ENCODE measurements at places on chromosomes 5 and 9.

DNA sequence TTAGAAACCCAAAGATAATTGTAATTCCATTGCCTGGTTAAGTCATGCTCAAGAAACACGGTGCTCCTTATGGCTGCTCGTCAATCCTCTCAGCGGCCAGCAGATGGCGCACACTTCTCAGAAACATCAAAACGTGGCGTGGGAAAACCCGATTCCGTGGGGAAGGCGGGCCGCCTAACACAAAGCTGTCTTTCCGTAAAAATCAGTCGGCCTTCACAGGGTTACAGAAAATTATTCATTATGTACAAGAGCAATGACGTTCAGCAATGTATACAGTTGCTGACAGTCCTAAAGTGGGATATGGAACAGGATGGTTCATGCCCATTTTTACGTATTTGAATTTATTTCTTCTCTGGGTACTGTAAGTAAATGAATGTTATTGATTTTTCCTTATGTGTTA, 83.5 kb downstream of the PDE4D start:
- DNase-seq: peak; percentile 85

GRCh38 chr9:136693490-136694162, 6.4 kb upstream of the AGPAT2 start:
- no peak for DNase-seq

DNA sequence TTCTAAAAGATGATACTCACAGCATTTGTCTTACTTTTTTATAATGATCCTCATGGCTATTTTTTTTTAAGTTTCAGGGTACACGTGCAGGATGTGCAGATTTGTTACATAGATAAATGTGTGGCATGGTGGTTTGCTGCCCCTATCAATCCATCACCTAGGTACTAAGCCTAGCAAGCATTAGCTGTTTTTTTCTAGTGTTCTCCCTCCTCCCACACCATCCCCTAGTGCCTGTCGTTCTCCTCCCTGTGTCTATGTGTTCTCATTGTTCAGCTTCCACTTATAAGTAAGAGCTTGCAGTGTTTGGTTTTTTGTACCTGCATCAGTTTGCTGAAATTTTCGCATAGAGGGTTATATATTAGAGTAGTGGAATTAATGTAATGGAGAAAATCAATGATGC, 189.1 kb upstream of the CDH12 start:
- peak; percentile 26 for DNase-seq

DNA sequence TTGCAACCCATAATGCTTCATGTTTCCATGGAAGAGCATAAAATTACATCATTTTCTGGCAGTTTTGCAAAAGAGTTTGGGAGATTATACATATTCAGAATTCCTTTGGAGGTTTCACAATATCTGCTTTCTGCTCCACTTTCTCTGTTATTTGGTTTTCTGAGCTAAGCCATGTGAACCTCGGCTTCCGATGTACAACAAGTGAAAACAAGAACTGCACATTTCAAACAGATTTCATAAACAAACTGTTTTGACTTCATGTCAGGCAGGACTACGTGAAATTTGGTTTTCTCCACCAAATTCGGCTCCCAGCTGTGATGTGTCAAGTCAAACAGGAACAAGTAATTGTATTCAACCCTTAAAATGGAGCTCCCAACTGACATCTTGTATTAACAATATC, 609.8 kb downstream of the IRX1 start:
- no peak for DNase-seq

DNA sequence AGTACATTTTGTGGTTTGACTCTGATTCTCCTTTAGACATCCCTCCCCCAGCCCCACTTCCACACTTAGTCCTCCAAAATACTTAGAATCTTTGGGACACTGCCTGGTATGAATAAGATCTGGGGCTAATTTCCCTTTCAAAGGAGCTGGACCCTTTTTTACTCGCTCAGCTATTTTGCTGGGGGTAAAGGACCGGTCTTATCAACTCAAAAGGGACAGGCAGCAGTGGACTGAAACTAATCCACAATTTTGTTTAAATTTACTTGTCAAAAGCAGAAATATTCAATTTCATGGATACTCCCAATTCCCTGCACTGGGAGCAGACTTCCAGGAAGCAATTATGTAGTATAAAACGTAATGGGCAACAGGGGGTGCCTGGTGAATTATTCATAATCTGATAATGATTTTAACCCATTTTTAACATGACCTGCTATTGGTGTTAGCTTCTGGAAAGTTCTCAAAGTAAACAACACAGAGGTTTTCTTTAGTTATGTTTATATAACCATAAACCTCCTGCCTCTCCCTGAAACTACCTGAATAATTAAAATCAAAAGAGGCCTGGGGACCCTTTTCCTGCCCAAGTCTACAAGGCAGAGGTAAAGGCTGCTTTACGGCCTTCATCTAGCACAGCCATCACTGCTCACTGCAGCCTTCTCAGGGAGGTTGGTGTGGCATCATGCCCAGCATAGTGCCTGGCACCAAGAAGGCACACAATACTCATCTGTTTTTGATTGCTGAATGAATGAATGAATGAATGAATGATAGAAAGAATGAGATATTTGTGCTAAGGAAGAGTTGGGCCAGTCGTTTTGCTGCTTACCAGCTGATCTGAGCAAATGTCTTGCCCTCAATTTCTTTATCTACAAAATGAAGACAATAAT, 44.2 kb upstream of the GNPDA1 start:
- no peak for DNase-seq

- peak; percentile 6 for DNase-seq
Measured at GRCh38 chr9:13427587-13427986, 148.1 kb upstream of the MPDZ start.

GRCh38 chr9:68800836-68801235, 95.8 kb downstream of the PIP5K1B start:
- DNase-seq: no peak

DNA sequence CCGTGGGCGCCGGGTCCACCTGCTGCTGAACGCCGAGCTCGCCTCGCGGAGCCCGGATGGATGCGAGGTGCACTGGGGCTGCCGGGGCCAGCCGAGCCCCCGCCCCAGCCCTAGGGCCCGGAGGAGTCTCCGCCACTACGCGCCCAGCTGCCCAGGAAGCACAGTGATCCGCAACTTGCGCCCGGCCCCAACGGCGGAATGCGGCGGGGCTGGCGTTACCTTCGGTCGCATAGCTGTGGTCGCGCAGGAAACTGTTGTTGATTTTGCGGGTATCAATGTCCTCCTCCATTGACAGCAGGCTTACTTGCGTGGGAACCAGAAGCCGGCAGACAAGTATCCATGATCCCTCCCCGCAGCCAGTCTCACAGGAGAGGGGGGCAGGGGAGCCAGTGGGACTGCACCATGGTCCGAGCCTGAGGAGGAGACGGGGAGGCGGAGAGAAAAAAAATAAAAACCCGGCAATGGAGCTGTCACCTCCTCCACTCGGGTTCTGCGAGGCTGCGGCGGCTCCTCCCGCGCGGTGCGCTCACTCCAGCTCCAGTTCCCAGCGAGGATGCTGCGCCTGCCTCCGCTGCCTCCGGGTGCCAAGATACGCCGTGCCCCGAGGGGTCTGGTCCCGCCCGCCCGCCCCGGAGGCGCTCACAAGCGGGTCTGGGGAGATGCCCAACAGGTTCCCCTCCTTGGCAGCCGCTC, 628 bp downstream of the PPP2R2B start:
- DNase-seq: peak; percentile 39

GRCh38 chr9:129400971-129401622, 219.8 kb downstream of the C9orf50 start:
- no peak for DNase-seq

DNA sequence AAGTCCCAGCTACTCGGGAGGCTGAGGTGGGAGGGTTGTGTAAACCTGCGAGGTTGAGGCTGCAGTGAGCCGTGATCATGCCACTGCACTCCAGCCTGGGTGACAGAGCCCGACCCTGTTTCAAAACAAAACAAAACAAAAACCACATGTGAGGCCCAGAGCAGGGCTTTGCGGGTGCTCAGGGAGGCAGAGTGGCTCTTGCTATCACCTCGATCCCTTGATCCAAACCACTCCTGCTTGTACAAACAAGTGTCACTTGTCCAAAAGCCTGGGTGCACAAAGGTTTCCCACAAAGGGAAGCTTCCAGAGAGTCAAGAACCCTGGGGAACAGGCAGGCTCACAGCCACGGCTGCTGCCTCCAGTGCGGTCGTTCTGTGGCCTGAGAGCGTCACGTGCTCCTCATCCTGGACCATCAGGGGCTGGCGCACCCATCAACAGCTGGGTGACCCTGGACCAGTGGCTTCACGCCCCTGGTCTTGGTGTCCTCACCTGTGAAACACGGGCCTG, 162.7 kb downstream of the C9orf50 start:
- DNase-seq: peak; percentile 53

- no peak for DNase-seq
Measured at GRCh38 chr5:23405316-23406068, 101.9 kb upstream of the PRDM9 start.

DNA sequence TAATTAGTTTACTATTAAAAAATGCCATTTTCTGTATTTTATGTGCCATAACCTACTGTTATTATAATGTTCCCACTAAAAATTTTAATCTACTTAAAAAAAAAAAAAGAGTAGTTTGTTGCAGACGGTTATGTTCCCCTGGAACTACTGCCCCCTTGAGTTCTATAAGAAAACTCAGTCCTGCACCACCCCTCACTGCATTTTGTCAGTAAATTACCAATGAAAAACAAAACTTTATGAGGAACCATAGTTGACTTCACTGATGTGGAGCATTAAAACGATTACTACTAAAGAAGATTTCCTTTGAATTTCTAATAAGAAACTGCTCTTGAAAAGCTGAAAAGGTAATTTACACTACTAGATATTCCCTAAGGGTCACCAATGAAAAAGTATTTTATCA, 288.7 kb downstream of the FBXL17 start:
- DNase-seq: peak; percentile 15

DNA sequence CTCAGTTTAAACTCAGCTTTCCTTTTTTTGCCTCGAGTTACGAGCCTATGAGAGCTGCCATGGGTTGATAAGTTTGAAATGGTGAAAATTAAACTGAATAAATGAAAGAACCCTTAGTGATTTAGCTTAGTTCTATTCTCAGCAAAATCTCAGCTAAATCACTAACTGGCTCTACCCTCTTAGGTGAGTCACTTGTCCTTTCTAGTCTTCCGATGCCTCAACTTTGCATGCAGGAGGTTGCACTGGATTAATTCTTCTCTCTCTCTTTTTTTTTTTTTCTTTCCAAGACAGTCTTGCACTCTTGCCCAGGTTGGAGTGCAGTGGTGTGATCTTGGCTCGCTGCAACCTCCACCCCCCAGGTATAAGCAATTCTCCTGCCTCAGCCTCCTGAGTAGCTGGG, 83.9 kb downstream of the PAPPA start:
- DNase-seq: no peak

- no peak for DNase-seq
Measured at GRCh38 chr5:131854134-131854533, 57.3 kb upstream of the FNIP1 start.

DNA sequence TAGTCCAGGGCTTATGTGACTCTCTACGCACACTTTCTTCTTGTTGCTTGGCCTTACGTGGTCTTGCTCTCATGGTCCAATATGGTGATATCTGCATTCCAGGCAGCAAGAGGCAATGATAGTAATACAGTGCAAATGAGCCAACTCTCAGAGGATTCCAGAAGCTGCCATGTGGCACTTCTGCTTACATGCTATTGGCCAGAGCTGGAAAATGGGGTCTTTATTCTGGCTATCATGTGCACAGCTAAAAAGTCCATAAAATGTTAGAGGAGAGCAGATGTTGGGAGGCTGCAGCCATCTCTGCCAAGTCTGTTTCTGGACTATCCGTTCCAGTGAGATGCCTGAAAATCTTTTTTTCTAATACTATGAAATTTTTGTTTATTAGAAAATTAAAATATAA, 2.9 kb upstream of the SEPTIN8 start:
- no peak for DNase-seq

DNA sequence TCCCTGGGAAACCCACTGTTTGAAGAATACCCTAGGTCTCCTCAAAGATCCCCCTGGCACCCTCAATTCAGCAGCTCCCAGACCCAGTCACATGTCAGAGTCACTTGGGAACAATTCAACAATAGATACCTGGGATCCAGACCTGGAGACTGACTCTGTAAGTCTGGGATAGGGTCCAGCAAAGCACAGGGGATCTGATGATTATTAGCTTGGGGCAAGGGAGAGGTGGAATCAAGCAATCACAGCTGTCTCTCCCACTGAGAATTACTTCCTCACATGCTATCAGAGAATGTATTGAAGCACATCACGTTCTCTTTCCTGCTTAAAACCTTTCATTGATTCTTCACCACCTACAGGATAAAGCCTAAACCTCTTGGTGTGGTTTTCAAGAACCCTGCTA, 5.9 kb downstream of the FAM193B start:
- DNase-seq: no peak

DNA sequence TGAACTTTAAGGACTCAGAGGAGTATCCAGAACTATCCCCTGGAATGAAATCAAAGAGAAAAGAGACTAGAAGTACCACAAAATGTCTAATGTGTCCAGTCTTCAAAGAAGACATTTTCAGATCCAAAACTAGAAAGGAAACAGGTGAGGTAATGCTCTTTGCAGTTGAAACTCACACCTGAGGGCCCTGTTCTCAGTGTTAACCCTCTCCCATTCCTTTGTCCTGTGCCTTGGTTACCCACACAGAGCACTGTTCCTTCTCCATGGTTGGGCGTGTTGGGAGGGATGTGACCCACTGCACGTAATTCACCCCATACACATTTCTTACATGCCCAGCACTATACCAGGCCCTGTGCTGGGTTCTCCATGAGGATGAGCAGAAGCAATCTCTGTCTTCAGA, 21.3 kb downstream of the MSANTD3 start:
- DNase-seq: no peak

DNA sequence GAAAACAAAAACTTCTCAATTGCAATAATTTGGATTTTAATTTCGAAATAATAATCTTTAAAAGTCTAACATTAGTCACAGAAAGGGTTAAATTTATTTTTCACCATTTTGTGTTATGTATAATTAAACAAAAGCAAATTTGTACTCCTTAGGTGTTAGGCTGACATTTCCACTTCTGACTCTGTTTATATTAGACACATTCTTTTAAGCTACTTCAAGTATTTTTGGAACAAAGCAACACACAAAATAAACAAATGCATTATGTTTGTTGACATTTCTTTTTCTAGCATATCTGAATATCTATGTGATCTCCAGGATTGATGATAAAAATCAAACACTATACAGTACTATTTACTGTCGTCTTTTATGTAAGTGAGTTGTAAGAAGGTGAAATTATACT, 44.3 kb upstream of the NIPBL start:
- DNase-seq: no peak

DNA sequence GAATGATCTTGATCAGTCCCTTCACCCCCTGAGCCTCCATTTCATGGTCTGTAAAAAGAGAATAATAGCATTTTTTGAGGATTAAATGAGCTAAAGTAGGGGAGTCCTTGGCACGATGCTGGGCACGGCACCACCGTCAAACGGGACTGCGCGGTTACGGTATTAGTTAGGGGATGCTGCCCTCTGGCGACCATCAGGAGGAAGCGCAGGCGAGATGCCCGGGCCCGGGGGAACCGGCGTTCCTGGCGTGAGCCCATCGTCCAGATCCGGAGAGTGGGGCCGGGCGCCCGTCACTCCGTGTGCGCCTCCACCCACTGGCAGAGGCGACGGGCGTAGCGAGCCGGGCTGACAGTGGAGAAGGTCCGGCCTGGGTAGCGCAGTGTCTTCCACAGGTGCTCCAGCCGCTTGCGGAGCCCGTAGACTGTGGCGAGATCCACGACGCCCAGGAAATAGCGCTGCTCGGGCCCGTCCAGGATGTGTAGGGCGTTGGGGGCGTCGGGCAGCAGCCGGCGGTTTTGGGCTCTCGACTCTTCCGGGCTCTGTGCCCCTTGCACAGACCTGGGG, 4.8 kb upstream of the ST6GALNAC4 start:
- DNase-seq: peak; percentile 58
